Nephron progenitor cell (in vitro differentiated cells): ENCODE measurements at places on chromosomes 4 and X.

GRCh38 chrX:110241816-110242215 is 76.1 kb downstream of the AMMECR1 start:
- DNase-seq = no peak

DNA sequence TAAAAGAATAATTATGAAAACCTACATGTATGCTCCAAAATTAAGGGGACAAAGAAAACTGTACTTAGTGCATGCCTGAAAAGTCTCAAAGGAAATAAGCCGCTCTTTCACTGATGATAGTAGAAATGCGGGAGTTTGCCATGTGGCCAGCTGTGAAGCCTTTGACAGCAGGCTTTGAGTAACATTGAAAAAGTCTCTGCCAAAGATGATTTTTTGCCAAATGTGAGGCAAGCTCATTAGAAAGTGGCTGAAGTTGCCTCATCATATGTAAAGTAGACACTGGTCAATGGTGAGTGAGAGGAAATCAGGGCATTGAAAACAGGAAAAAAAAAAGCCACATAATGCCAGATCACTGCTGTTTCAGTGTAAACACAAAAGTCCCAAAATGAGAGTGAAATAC is 2360.1 kb downstream of the PCDH7 start:
- DNase-seq = no peak

DNA sequence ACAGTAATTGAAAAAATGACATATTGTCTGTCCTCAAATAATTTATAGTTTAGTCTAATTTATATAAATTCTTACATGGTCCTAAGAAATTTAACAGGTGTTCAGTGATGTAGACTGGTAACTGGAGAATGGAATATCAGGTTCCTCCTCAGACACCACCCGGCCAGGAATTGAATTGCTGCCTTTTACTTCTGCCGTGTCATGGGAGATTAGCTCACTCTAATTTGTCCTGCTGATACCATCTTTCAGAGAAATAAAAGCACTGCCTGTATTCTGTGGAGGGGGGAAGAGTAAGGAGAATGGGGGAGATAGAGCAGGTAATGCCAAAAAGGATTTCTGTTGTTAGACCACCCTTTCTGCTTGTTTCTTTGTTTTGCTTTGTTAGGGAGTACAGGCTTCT is 125.2 kb upstream of the KLHL4 start:
- DNase-seq = no peak

DNA sequence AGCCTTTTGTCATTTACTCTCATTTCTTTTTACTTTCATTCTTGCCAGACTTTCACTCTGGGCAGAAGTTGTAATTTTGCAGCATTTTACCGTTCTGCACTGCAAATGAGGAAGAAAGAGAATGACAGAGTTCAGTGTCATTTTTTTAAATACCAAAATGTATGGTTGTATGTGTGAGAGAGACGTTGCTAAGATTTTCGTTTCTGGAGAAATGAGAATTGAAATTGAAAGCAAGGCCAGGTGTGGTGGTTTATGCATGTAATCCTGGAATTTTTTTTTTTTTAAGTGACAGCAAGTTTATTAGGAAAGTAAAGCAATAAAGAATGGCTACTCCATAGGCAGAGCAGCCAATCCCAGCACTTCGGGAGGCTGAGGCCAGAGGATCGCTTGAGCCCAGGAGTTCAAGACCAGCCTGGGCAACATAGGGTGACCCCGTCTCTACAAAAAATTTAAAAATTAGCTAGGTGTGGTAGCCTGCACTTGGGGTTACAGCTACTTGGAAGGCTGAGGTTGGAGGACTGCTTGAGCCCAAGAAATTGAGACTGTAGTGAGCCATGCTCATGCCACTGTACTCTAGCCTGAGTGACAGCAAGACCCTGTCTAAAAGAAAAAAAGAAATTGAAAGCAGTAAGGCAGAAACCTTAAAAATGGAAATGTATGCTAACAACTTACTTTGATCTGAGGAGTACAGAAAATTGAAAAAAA is 12.9 kb downstream of the DCK start:
- DNase-seq = no peak

GRCh38 chrX:129145385-129145784 is 377.9 kb downstream of the SMARCA1 start:
- no peak for DNase-seq

DNA sequence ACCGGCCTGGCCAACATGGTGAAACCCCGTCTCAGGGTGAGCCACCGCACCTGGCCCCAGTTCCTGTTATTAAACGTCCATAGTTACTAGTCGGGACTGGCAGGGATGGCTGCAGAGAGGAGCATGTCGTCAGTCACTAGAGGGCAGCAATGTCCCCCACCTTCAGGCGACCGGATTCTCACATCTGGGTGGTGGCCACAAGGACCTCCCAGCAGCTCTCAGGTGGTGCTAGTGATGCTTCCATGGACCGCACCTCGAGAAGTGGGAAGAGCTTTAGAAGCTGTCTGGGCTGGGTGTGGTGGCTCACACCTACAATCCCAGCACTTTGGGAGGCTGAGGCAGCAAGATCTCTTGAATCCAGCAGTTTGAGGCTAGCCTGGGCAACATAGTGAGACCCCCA is 13.3 kb upstream of the IL3RA start:
- DNase-seq = peak; percentile 44

GRCh38 chrX:155108427-155108826 is 37.1 kb downstream of the BRCC3 start:
- DNase-seq = no peak

DNA sequence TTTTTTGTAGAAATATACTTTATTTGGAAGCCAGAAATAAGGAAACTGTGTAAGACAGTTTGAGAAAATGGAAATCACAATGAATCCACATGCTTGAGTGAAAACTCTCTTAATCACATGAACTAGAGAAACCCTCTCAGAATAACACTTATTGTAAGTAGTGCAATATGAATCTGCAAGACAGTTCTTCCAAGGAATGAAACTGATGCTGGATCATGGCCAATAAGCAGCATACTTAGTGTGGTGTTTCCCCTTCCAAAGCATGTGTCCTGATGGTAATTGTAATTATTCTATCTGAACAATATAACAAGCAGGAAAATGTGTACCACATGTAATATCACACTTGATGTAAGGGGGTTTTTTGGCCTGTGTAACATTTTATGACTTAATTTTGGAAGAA is 1870.5 kb upstream of the TENM3 start:
- DNase-seq = no peak

GRCh38 chrX:76971393-76972376 is 475.5 kb upstream of the FGF16 start:
- DNase-seq = no peak

- DNase-seq = no peak
These were observed 228.1 kb downstream of the ZNF674 start for GRCh38 chrX:46317163-46317562.

DNA sequence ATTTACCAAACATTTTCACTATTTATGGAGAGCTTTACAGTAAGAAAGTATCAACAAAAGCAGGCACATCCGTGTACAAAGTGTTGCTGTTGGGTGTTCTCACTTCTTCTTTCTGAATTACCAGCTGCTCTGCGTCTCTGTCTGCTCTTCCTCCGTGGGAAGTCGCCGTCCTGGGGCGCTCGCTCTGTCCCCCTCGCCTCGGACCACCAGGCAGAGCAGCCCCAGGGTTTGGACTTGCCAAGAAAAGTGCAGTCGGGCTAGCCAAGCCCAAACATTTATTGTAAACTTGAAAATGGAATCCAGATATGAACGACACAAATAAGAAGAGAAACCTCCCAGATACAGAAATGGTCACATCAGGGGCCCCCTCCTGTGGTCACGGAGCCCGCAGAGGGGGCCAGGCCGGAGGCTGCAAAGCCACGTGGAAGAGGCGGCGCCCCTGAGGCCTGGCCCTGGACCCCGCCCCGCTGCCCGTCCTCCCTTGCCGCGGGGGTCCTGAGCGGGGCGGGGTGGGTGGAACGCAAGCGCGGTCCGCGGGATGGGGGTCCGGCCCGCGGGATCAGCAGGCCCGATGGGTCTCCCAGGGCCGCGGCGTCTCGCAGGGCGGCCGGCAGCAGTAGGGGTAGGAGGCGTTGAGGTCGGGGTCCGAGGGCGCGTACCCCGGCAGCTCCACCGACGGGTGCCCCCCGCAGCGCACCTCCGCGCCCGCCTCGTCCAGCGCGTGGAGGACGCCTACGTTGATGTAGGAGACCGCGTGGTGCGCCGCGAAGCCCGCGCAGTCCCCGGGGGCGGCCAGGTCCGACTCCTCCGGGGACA is 1.5 kb downstream of the TMEM271 start:
- no peak for DNase-seq

DNA sequence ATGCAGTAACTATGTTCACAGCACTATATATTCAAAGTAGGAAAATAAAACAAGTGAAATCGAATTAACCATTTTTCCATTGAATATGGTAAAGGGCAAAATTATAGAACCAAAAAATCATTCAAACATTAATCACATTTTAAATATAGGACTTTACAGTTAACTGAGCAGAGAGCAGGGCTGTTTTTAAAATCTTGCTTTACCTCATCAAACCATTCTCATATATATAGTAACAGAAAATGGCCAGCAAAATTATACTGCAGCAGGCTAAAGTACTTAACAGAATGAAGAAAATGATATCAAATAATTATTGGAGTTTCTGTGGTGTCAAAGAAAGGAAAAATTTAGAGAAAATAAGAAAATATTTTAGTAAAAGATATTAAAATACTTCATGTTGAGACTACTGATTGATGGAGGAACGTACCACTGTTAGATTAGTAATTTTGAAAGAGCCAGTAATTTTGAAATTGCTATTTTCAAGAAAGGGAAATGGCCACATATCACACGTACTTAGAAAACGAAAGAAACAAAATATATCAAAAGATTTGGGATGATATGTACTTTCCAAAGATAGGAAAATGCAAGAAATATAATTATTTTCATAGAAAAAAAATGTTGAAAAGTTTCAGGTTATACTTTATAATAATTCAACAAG is 813.7 kb downstream of the DMD start:
- DNase-seq = no peak

DNA sequence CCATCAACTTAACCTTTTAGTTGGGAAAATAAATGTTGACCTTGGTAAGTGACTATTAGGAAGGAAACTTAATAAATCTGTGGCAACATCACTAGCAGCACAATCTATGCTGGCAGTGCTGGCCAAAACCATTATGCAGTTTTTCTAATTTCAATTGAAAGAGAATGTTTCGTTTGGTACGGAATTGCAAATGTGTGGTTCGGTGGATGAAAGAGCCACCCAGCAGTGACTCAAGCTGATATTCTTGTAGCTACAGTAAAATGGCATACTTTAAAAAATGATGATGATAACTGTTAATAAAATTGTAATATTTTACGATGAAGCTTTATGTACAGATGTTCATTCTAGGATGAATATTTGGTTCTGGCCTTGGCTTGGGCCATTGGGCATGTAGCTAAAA is 40.7 kb upstream of the AP1S2 start:
- DNase-seq = no peak

DNA sequence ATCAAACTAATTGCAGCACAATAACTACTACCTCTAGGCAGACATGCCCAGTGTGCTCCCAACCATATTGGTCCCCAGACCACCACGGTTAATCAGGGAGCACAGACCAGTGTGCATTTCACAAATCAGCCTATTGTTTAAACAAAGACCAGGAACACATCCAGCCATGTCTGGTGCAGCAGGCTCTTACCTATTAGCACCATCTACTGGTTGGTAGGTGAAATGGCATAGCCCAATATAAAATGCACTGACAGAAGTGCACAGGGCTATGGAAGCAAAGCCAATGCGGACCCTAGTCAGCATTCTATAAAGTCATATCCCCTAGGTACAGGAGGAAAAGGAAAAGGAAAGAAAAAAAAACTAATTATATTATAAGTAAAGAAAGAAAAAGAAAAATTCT is 15.5 kb upstream of the CYLC1 start:
- DNase-seq = peak; percentile 4
